ENCODE measurements at places on chromosomes 12 and 14. TPM values are rescaled to one million over a fixed set of nuclear protein-coding genes. Genes with fewer than 3 reads are reported as not detected.

DNA sequence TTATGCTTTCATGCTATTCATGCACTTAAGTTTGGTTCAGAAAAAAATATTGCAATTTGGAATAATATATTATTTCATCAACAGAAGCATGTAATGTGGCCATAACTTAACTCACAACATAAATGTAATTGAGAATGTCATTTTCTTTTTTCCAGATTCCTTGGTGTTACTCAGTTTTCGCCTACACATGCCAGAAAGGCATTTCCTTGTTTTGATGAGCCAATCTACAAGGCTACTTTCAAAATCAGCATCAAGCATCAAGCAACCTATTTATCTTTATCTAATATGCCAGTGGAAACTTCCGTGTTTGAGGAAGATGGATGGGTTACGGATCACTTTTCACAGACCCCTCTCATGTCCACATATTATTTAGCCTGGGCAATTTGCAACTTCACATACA is 14.4 kb downstream of the TRHDE start:
- DNase-seq = no peak
- no peaks in the 10 kb centered on the region for H3K4me1 ChIP-seq
- H3K4me3 ChIP-seq = no peak overlapping the region
- no peak overlapping the region for H3K27ac ChIP-seq

GRCh38 chr14:22845821-22846625 is 9.6 kb downstream of the MMP14 start:
- H3K27me3 ChIP-seq = no peaks in the 10 kb centered on the region
- no peak for DNase-seq
- peaks cover 49% of the 10 kb centered on the region for H3K36me3 ChIP-seq
- H3K27ac ChIP-seq = no peak overlapping the region

- no peaks in the 10 kb centered on the region for H3K36me3 ChIP-seq
- DNase-seq = no peak
- no peaks in the 10 kb centered on the region for H3K27me3 ChIP-seq
- no peaks in the 10 kb centered on the region for H3K4me1 ChIP-seq
- H3K27ac ChIP-seq = no peak overlapping the region
Measured at GRCh38 chr12:67909091-67909531, 80.1 kb upstream of the IFNG-AS1 start.

DNA sequence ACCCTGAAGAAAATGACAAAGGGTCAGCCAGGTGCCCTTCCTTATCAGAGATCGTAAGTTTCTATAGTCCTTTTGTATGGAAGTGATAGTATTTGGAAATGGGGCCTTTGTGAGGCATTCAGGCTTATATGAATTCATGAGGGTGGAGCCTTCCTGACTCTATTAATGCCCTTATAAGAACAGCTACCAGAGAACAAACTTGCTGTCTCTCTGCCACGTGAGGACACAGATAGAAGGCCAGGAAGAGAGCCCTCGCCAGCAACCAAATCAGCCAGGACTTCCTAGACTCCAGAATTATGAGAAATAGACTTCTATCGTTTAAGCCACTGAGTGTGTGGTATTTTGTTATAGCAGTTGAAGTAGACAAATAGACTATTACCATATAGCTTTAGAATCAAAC is 36.7 kb downstream of the TRMT5 start:
- H3K4me1 ChIP-seq = no peaks in the 10 kb centered on the region
- H3K27ac ChIP-seq = no peak overlapping the region
- H3K4me3 ChIP-seq = no peak overlapping the region

Gene ST8SIA1
- total RNA-seq = 2.5 TPM

DNA sequence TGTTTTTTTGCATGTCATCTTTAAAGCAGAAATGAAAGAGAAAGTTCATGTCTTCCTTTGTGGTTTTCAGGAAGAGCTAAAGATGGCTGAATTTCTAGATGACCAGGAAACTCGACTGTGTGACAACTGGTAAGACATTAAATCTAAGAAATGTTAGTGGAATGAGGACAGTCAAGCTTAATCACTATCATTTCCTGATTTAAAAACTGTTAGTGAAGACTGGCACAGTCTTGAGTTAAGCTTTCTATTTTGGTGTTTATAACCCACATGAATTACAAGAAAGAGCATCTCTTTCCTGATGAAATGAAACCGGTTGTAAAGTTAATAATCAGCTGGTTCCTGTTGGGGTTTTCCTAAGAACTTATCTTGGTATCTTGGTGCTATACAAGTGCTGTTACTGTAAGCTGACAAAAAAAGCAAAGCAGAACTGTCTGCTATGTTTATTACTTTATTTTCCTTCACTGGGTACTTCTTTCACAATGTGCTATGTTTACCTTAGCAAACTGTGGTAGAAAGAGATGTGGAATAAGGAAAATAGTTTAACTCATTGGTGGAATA is 5.2 kb downstream of the TRAFD1 start:
- peak overlapping the region; percentile 20 for H3K27ac ChIP-seq
- peaks cover 9% of the 10 kb centered on the region for H3K36me3 ChIP-seq
- H3K27me3 ChIP-seq = no peaks in the 10 kb centered on the region
- no peak for DNase-seq
- no peak overlapping the region for H3K4me3 ChIP-seq

- H3K36me3 ChIP-seq = no peaks in the 10 kb centered on the region
- no peak overlapping the region for H3K4me3 ChIP-seq
- no peaks in the 10 kb centered on the region for H3K4me1 ChIP-seq
- no peak for DNase-seq
Measured at GRCh38 chr12:5114436-5114835, 70.8 kb downstream of the KCNA5 start.

Gene CMA1
- not detected for total RNA-seq

Gene TAS2R13
- total RNA-seq = 5.9 TPM

DNA sequence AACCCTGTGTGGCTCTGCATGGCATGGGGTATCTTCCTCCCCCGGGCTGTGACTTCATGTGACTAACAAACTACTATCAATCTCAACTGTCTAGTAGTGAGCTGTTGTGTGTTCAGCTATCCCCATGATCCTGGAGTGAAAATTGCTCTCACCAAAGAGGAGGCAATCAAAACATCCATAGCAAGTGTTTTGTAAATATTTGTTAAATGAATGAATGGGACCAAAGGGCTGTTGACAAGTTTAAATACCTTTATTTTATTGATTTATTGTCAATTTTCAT is 138.1 kb upstream of the CPM start:
- H3K4me3 ChIP-seq = no peak overlapping the region
- H3K27ac ChIP-seq = no peak overlapping the region
- H3K4me1 ChIP-seq = peaks cover 10% of the 10 kb centered on the region
- no peak for DNase-seq

DNA sequence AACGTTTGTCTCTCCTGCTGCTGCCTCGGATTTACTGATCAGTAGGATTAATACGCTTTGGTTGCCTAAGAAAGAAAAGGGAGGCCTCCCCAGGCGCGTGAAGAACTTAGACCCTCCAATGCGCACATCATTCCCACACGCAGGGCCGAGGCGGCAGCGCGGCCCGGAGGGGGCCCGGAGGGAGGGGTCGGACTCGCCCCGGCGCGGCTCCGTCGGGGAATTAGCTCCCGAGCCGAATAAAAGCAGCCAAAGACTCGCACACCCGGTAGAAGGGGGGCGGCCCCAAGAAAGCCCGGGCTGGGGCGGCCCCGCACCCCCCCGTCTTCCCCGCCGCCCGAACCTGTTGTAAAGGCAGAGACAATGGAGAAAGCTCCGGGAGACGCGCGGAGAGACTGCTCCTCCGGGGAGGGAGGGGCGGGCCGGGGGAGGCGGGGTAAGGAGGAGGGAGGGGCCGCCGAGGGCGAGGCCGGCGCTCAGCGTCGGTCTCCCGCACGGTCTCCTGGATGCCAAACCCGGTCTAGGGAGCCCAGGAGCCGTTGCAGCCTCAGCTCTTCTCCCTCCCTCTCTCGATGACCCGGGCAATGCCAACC is at the start of gene NELL2:
NELL2 (minus strand) TSS at position 362 of the 590 bp plus-strand sequence. CDS start 446 bp downstream, outside the sequence.
- DNase-seq = peak; percentile 51
- H3K36me3 ChIP-seq = no peaks in the 10 kb centered on the region
- H3K4me1 ChIP-seq = peaks cover 13% of the 10 kb centered on the region
- H3K27ac ChIP-seq = no peak within 1 kb of the TSS
- no peaks in the 10 kb centered on the region for H3K27me3 ChIP-seq
- H3K4me3 ChIP-seq = peak within 1 kb of the TSS; percentile 50

- DNase-seq = peak; percentile 17
- no peak overlapping the region for H3K27ac ChIP-seq
- no peaks in the 10 kb centered on the region for H3K4me1 ChIP-seq
- H3K27me3 ChIP-seq = no peaks in the 10 kb centered on the region
- H3K36me3 ChIP-seq = no peaks in the 10 kb centered on the region
Measured at GRCh38 chr12:94710933-94711332, 60.6 kb upstream of the TMCC3 start.

- H3K4me1 ChIP-seq = peaks cover 40% of the 10 kb centered on the region
- H3K27ac ChIP-seq = peak overlapping the region; percentile 95
- no peaks in the 10 kb centered on the region for H3K27me3 ChIP-seq
- DNase-seq = no peak
- no peaks in the 10 kb centered on the region for H3K36me3 ChIP-seq
- no peak overlapping the region for H3K4me3 ChIP-seq
Measured at GRCh38 chr14:61538464-61539022, 156.8 kb upstream of the HIF1A start.

DNA sequence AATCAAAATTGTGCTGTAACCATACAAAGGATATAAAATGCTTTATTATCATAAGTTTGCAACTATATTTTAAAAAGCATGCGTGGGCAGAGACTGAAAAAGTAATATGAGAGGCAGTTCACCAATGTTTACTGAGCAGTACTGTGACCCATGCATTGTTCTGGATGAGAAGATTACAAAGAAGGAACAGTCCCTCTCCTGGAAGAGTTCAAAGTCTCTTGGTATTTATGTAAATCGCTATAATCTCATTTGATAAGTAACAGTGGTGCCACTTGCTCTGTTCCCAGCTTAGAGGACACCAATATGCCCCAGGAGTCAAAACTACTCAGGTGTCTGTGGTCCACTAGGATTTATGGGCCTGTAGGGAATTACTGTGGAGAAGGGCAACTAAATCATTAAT is 2.1 kb upstream of the CMAS start:
- H3K27me3 ChIP-seq = no peaks in the 10 kb centered on the region
- no peaks in the 10 kb centered on the region for H3K36me3 ChIP-seq
- no peak overlapping the region for H3K27ac ChIP-seq
- DNase-seq = no peak
- H3K4me1 ChIP-seq = no peaks in the 10 kb centered on the region

DNA sequence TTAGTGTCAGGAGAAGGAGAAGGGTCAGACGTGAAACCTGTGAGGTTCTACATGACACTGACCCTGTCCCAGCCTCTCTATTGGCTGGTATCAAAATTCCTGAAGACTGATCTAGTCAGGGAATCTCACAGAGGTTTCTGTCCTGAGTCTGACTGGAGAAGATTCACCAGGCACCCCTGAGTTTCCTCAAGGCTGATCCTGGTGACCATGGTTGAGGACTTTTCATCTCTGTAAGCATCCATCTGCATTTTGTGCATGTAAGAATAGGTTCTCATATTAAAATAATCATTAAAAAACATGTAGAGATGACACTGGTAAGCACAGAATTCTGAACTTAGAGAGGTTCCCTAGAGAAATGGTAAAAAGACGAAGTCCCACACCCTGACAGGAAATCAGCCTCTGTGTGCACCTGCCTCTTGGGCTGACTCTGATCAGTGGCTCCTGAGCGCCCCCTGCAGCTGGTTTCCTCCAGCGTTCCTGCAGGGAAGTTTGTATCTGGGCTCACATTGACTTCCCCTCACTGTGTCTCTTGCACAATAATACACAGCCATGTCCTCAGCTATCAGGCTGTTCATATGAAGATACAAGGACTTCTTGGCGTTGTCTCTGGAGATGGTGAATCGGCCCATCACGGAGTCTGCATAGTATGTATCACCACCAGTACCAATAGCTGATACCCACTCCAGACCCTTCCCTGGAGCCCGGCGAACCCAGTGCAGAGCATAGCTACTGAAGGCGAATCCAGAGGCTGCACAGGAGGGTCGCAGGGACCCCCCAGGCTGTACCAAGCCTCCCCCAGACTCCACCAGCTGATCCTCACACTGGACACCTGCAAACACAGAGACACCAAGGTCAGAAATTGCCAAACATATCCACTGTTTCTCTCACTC is 991.9 kb downstream of the TMEM121 start:
- no peaks in the 10 kb centered on the region for H3K36me3 ChIP-seq
- no peak overlapping the region for H3K27ac ChIP-seq
- no peaks in the 10 kb centered on the region for H3K27me3 ChIP-seq
- DNase-seq = no peak

GRCh38 chr12:66275040-66275439 is 27.3 kb upstream of the HELB start:
- DNase-seq = no peak
- H3K4me1 ChIP-seq = no peaks in the 10 kb centered on the region

DNA sequence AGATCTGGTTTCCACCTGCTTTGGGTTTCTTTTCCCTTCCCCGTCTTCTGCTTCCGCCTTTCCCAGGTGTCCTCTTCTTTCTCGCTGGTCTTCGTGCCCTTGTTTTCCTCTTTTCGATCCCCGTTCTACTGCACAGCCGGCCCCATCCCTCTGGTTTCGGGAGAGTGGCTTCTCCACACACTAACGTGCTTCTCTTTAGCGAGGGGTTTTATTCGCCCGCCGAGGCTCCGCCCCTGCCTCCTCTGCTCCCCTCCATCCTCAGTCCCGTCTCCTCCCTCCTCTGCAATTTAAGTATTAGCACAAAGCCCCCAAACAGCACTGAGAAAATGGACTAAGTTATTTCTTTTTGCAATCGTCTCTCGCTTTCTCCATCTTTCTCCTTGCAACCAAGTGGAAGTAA is at the start of gene SLC7A8:
SLC7A8 (minus strand) TSS at position 182 of the 400 bp plus-strand sequence. CDS start 746 bp downstream, outside the sequence.
- DNase-seq = peak; percentile 74
- peak within 1 kb of the TSS; percentile 68 for H3K27ac ChIP-seq
- no peaks in the 10 kb centered on the region for H3K27me3 ChIP-seq
- peaks cover 26% of the 10 kb centered on the region for H3K4me1 ChIP-seq
- H3K36me3 ChIP-seq = no peaks in the 10 kb centered on the region
- no peak within 1 kb of the TSS for H3K4me3 ChIP-seq

Gene RERG
- total RNA-seq = 2.7 TPM

Gene ASB2
- total RNA-seq = 0.79 TPM

Data from thyroid gland (tissue), 4 donors.